ENCODE measurements at places on chromosomes 6 and 20. TPM values are rescaled to one million over a fixed set of nuclear protein-coding genes. Genes with fewer than 3 reads are reported as not detected.

Gene REV3L
- total RNA-seq = 22.9 TPM

Gene BEND6
- not detected for total RNA-seq

Gene CEBPB
- 37.5 TPM for total RNA-seq

Gene OXT
- not detected for total RNA-seq

Gene BNIP5
- not detected for total RNA-seq

Gene EYA2
- total RNA-seq = 0.15 TPM

Gene CHD6
- 28.0 TPM for total RNA-seq

Gene PFDN6
- total RNA-seq = 63.5 TPM

Gene NELFE
- 70.6 TPM for total RNA-seq

Gene C20orf96
- 5.9 TPM for total RNA-seq

Gene KHDC3L
- not detected for total RNA-seq

Gene FILIP1
- total RNA-seq = not detected

Gene PIM1
- total RNA-seq = 497 TPM

Gene TAF4
- 20.0 TPM for total RNA-seq

Measured in activated CD4-positive, alpha-beta memory T cell treated with anti-CD3 and anti-CD28 coated beads, Interleukin-2, amount 10 ng/mL, durations not matched to agents 7 days and 5 days (primary cell).